ENCODE measurements at places on chromosomes 1 and 21. TPM values are rescaled to one million over a fixed set of nuclear protein-coding genes. Genes with fewer than 3 reads are reported as not detected.
A peak's percentile ranks its signal among the peaks of the same experiment; 100 is the strongest.

DNA sequence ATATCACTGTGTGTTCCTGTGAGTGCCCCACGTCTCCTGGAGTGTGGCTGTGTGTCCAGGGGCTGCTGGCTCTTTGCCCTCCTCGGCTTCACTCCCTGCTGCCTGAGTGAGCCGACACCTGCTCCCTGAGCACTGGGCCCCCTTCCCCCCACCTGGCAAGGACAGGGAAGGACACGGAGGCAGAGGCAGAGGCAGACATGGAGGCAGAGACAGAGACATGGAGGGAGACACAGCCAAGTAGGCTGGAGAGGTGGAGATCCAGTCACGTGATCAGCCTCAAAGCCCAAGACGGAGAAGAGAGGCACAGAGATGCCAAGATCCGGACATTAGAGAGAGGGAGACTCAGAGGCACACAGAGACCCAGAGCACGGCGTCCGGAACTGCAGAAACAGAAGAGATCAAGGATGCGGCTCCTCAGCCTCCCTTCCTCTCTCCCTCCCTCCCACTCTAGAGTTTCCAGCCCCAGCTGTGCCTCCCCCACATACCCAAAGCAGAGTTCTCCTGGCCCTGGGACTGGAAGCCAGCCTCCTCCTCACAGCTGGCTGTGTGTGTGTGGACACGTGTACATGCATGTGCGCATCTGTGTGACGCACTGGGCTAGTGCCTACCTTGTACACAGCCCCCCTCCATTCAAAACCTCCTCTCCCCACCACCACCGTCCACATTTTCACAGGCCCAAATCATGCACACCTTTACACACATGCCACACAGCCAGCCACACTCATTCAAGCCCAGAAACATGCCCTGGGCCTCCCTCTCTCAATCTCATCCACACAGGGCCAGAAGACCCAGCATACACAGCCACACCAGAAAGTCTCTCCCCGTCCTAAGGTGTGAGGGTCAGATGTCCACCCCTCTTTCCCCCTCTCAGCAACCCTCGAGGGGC is 39.1 kb upstream of the WASF2 start:
- peak; percentile 89 for DNase-seq

GRCh38 chr21:29660047-29660720 is 279.6 kb downstream of the GRIK1 start:
- no peak for DNase-seq

DNA sequence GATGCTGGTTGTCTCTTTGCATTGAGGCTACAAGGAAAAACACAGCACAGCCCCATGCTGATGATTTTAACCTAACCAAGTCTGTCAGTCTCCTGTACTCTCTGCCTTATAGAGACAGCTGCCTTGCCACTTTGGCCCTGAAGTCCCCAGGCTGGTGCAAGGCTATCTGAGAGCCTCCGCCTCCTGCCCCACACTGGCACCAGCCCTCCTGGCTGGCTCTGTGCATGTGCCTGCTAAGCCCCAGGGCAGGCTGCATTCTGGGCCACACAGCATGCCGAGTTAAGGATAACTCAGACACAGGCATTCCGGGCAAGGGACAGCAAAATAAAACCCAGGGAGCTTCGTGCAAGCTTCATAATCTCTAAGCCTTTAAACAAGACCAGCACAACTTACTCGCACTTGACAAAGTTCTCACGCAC is 910 bp downstream of the RUNX1 start:
- no peak for DNase-seq

DNA sequence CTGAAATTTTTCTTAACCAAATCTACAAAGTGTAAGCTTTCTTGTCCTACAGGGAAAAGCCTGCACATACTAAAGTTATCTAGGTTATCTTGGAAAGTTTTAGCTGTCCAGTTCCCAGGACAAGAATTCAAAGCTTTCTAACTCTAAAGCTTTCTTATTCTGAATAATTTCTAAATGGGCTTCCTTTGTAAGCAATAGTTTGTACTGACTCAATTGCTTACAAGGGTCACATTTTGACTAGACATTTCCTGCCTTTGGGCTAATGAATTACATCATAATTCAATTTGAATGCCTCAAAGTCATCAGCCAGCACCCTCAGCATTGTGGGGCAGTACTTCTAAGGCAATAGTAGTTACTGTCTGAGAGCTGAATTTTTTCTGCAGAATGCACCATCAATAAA is 223.0 kb downstream of the LTN1 start:
- no peak for DNase-seq

- no peak for DNase-seq
Measured at GRCh38 chr1:26827106-26827604, 667 bp downstream of the ZDHHC18 start.

GRCh38 chr1:205604825-205605505 is 26.8 kb downstream of the ELK4 start:
- no peak for DNase-seq

DNA sequence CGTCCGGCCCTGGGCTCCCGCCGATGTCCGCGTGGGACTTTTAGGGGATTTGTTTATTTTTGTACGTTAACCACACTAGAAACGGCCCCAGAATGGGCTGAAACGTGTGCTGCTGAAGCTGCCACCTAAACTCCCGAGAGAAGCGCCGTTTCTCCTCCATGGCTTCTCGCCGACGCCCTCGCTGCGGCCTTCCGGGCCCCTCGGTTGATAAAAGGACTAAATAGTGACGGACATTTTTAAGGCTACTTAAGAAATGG is 678 bp upstream of the PTTG1IP start:
- DNase-seq = no peak

DNA sequence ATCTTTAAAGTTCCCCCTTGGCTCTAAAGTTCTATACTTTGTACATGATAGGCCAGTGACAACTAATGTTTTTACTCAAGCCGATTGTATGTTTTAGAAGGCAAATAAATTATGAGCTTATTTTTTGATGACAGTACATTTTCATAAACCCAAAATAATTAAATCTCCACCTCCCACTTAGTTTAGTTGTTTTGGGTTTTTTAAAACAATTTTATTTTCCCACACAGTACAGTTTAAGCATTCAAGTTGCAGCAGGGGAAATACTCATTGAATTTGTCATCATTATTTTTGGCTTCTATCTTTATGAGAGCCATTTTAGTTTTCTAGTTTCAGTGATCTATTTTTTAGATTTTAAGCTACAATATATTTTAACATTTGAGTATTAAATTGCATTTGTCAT is 93.6 kb downstream of the OLFML2B start:
- DNase-seq = no peak

TTLL7 gene
- 15.7 TPM for total RNA-seq

RNU1-1 gene
- total RNA-seq = 13,769 TPM

LRRC71 gene
- 2.5 TPM for total RNA-seq

PLA2G2D gene
- total RNA-seq = not detected

Data from sciatic nerve (tissue), 2 donors.